Fibroblast of skin of scalp (primary cell): ENCODE measurements at places on chromosomes 5 and 9.

GRCh38 chr5:170312301-170312595 lies 14.7 kb upstream of the LCP2 start:
- no peak for DNase-seq

GRCh38 chr5:173786286-173787187 lies 101.6 kb upstream of the CPEB4 start:
- DNase-seq: no peak

DNA sequence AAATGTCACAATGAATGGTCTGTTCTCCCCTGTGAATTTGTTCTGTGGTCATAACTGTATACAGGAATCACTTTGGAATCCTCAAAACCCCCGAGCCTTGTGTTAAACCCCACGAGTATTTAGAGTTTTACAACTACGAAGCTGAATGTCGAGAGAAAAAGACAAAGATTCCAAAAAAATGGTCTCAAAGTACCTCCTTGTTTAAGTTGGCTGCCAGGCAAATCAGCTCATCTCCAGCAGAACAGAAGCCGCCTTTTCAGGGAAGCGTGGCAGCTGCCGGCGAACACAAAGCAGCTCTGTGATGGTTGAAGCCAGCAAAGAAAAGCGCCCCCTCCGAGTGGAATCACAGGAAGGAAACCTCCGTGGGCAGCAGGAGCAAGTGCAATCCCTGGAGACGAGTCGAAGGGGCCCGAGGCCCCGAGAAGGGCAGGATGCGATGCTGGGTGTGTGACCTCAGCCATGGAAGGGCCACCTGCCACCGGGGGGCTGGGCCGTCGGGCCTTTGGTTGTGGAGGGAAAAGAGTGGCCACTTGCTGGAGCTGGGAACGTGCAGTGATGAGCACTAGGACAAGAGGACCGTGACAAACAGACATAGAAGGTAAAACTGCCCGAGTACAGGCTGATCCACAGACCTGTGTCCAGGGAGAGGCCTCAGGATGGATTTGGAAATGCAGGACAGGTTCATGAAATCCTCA lies 706.4 kb downstream of the SEMA5A start:
- no peak for DNase-seq

DNA sequence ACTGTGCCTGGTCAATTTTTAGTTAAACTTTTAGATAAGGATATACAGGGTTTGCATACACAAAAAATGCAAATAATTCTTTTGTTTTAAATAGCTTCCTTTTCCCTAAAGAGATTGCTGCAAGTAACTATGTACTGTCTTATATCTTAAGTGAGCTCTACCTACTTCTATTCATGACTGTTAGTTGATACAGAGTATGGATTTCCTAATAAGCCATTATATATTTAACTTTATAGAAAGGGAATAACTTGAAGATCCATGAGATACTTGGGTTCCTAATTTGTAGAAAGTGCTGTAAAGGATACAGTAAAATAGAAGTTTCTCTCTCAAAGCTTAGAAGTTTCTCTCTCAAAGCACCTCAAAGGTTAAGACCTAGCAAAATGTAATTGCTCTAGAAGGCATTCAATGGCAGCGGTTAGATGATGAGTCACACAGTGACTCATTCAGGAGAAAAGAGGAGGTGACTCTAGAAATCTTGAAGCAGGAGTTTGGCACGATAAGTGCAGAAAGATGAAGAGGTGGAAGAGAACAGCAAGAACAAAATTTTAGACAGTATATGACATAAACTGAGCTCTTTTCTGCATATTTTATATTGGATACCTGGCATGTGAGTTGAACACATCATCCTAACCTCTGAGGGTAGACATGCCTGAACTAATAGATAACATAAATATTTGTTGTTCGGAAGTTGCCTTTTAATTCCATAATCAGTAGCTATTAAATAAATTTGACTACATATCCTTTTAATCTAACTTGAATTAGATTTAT lies 5.5 kb upstream of the DNAJC21 start:
- peak; percentile 68 for DNase-seq

DNA sequence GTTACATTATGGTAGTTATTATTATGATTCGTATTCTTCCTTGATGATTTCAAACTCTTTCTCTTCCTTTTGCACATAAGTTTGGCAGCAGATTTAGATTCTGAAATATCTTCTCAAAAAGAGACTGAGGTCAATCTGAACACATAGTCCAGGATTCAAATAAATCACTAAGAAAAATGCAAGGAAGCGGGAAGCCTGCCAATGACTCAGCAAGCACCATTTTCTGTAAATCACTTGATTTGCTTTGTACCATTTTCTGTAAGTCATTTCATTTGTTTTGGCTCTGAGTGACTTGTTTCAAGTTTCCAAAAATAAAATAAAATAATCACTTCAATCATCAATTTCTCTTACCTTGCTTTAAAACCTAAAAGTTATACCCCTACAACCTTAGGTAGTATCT lies 24.6 kb upstream of the GLIS3 start:
- DNase-seq: peak; percentile 85

- DNase-seq: no peak
These were observed 6.6 kb upstream of the FBP1 start for GRCh38 chr9:94645901-94646300.

- DNase-seq: peak; percentile 43
These were observed 518.1 kb downstream of the AGTPBP1 start for GRCh38 chr9:85223506-85224125.

- DNase-seq: peak; percentile 7
These were observed 167.1 kb downstream of the NIPBL start for GRCh38 chr5:37043693-37044092.

- DNase-seq: no peak
These were observed 596 bp upstream of the FGFR4 start for GRCh38 chr5:177085985-177086653.

GRCh38 chr5:107466233-107466769 lies 204.4 kb downstream of the EFNA5 start:
- DNase-seq: peak; percentile 80

- DNase-seq: peak; percentile 1
These were observed at the start of gene PCDHA4 for GRCh38 chr5:140806834-140807775. Gene PCDHA4 (plus strand): TSS chr5:140807068.

DNA sequence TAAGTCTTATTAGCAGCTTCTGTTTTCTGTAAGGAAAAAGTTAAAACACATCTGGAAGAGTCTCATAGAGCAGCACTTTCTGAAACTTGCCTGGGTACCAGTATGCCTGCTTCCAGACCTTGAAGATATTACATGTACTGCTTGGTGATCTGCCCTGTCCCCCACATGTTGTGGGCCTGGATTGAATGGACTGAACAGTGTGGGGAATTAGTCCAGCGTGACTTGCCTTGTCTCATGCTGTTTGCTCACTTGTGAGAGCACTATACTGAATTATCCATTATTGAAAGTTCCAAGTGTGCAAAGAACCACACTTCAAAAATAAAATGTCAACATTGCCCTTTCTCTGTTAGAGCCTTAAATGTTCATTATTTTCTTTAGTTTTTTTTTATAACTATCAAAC lies 8.9 kb downstream of the CTNNA1 start:
- DNase-seq: no peak

GRCh38 chr5:106759581-106759980 lies 911.2 kb downstream of the EFNA5 start:
- DNase-seq: peak; percentile 55

- no peak for DNase-seq
These were observed 410.1 kb downstream of the DMRT2 start for GRCh38 chr9:1460143-1460769.

DNA sequence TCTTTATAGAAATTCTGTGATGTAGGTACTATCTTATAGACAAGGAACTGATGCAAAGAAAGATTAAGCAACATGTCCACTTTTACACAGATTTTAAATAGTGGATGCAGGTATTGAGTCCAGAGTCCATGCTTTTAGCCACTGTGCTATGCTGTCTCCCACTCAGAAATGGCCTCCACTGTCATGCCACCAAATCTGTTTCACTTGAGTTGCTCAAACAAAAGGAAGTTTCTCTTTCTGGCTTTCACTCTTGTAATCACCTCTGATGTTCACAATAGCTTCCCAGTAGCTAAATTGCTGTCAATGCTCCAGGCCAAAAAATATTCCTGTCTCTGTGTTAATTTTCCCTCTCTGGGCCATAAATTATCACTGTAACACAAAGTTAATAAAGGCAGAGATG lies 77.0 kb upstream of the RASA1 start:
- DNase-seq: no peak

GRCh38 chr5:137300411-137301240 lies 198.5 kb downstream of the SPOCK1 start:
- peak; percentile 73 for DNase-seq

DNA sequence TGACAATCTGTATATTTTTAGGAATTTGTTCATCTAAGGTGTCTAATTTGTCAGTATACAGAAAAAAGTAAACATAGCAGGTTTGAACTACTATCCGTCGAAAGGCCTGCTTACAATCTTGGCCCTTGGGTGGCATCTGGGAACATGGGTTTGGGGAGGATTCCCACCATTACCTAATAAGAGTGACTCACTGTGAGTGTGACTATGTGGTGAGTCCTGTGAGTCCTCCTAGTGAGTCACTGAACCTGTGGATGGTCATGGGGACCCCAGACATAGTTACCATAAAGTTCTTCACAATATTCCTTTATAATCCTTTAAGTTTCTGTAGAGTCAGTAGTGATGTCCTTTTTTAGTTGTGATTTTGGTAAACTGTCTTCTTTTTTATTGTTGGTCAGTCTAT lies 37.0 kb downstream of the RNF130 start:
- DNase-seq: peak; percentile 20

DNA sequence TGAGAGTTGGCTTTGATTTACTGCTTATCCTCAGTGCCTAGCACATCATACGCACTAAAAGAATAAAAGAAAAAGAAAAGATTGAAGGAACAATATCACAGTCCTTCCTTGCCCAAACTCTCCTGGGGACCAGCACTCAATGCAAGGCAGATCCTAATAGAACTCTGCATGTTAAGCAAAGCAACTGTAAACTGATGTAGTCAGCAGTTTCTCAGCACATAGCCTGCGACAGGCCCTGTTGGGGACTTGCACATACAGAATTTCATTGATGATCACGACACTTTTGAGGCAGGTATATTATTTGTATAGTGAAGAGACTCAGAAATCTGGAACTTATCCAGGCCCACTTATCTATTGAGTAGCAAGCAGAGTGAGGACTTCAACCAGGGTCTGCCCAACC lies 15.4 kb downstream of the NIPAL4 start:
- no peak for DNase-seq
